ENCODE measurements at places on chromosomes 6 and 20. TPM values are rescaled to one million over a fixed set of nuclear protein-coding genes. Genes with fewer than 3 reads are reported as not detected.

Gene NTSR1
- not detected for total RNA-seq

Gene TSHZ2
- total RNA-seq, result 113 TPM

Gene RNF182
- not detected for total RNA-seq

DNA sequence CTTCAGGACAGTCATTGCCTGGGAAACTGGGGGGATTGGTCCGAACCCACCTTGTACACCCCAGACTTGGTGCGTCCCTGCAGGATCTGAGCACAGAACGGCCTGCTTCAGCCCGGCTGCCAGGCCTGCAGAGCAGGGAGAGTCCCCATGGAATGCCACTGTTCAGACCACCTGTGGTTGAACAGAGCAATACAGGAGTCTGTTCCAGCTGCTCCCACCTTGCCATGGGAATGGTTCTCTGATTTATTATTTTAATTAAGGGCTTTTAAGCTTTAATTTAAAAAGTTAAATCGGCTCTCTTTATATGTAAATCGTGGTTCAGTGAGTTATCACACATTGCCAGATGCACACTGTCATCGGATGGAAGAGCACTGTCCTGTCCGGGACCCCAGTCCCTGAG, 310.4 kb downstream of the CDH4 start:
- H3K27ac ChIP-seq, result no peak overlapping the region
- H3K4me3 ChIP-seq, result no peak overlapping the region
- no peaks in the 10 kb centered on the region for H3K36me3 ChIP-seq
- no peak for DNase-seq
- no peaks in the 10 kb centered on the region for H3K27me3 ChIP-seq
- no peaks in the 10 kb centered on the region for H3K4me1 ChIP-seq

- H3K4me3 ChIP-seq, result no peak overlapping the region
- H3K27me3 ChIP-seq, result no peaks in the 10 kb centered on the region
Measured at GRCh38 chr6:25359191-25359861, 80.2 kb downstream of the CARMIL1 start.

GRCh38 chr6:140486450-140487361, 1112.3 kb upstream of the CITED2 start:
- no peaks in the 10 kb centered on the region for H3K36me3 ChIP-seq
- DNase-seq, result no peak
- no peak overlapping the region for H3K27ac ChIP-seq
- H3K4me1 ChIP-seq, result no peaks in the 10 kb centered on the region
- H3K27me3 ChIP-seq, result no peaks in the 10 kb centered on the region

GRCh38 chr20:35311409-35311808, 19.2 kb upstream of the FAM83C start:
- no peak overlapping the region for H3K27ac ChIP-seq
- no peaks in the 10 kb centered on the region for H3K36me3 ChIP-seq
- no peak for DNase-seq
- no peak overlapping the region for H3K4me3 ChIP-seq
